ENCODE measurements at places on chromosomes 2 and 18.

DNA sequence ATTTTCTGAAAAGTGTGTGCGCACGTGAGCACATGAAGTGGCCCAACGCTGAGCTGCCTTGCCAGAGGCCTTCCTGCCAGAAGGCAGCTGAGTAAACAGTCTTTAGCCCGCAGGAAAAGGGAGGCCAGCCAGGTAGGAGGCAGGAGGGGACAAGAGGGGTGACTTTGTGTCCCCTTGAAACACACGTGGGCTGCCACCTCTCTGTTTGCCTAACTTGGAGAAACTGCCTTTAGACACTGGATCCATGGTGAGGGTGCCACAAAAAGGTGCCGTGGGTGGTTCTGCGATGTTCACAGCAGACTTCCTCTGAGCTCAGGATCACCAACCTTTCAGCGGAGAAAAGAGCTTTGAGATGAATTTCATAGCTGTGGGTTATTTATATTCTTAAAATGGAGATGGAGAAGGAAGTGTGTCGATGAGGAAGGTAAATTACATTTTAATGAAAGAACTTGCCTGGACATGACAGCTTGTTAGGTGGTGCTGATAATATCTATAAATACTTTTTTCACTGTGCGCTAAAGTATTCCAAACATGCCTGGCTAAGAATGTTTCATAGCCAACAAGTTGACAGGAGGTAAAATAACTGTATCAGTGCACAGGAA, 36.6 kb upstream of the ASB1 start:
- no peak for DNase-seq

GRCh38 chr2:68714866-68715265, 19.7 kb upstream of the ARHGAP25 start:
- no peak for DNase-seq

DNA sequence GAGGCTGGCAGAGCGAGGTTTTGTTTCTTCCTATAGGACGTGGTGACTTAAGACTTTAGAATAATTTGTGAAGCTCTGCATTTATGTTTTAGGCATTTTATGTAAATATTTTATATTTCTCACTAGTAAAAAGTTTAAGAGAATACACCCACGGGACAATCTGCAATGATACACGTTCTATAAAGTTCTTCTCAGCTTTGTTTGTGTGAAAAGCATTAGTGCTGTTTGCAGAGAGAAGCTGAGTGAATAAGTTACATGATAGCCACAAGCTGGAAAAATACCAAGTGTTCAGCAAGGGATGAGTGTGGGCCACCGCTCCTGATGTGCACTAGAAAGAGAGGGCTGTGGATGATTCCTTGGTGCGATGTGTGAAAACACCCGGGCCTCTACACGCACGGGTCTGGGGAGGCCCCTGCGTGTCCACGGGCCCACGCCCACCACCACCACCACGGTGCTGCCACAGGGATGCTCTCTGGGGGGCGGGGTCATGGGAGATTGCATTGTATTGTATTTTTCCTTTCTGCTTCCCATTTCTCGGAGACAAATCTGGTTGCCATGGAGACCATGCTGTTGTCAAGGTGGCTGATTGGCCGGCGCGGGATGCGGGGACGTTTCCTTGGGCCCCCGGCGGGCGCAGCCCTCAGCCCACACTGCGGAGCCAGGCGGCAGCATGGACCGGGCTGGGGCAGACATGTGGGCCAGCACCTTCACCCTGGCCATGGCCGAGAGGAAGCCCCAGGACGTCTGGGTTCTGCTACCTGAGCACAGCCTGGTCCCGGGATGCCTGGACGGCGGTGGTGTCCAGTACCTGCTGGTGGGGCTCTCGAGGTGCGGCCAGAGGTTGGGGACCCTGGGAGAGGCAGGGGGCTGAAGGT, at the start of gene RTP5:
Gene RTP5 (plus strand): TSS at position 643 of the 875 bp plus-strand sequence. CDS start 28 bp downstream, at position 671.
- DNase-seq: no peak

- no peak for DNase-seq
These were observed 78.1 kb upstream of the RBM44 start for GRCh38 chr2:237720444-237720843.

GRCh38 chr2:107772353-107772752, 54.3 kb upstream of the RGPD4 start:
- no peak for DNase-seq

DNA sequence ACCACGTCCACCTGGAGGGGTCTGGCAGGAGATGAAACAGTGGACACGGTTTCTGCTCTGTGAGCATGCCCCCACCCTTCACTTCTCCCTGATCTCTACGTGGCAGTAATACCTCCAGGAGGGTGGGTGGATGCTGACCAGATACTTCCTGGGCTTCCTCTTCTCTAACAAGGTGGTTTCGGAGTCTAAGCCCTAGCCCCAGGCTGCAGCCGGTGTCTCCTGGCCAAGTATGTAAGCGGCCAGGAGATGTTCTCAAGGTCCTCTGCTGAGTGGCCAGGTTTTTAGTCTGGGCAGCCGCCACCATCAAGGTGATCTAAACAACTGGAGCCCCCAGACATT, 101.8 kb upstream of the ASB18 start:
- no peak for DNase-seq

DNA sequence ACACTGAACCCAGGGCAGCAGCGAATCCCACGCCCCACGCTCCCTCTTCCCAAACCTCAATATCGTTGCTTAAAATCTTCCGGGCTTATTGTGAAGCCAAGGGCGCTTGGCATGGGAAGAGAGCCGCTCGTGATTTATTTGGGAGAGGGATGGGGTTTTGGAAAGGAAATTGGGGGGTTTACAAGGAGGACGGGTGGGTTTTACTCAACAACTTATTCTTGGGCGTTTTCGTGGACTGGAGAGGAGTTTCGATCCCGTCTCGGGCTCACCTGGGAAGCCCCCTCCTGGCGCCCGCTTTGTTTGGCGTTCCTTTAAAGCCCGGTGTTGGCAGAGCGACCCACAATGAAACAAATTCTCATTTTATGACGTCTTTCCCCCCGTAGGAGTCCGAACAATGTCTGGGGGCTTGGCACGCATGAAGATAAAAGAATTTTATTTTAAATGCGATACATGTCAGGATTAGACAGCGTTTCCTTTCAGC, 135.3 kb downstream of the INSIG2 start:
- peak; percentile 2 for DNase-seq

- DNase-seq: no peak
These were observed 266.3 kb upstream of the LYPD1 start for GRCh38 chr2:132936261-132936660.

GRCh38 chr2:54723996-54724559, 616 bp downstream of the EML6 start:
- peak; percentile 42 for DNase-seq

GRCh38 chr18:11752116-11752911, 63.2 kb downstream of the GNAL start:
- DNase-seq: peak; percentile 48

DNA sequence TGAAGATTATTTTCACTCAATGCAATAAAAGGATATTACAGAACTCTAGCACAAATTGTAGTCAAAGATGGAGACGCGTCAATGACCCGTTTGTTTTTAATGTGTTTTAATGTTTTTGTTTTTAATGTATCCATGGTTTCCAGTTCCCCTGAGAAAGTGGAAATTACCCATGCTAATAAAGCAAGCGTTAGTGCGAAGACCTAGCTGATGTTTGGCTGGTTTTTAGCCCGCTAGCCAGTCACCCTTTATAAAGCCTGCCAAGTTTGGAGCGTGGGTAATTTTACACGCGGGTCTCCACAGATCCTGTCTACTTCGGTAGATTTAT, 430 bp upstream of the CHMP1B start:
- peak; percentile 88 for DNase-seq

DNA sequence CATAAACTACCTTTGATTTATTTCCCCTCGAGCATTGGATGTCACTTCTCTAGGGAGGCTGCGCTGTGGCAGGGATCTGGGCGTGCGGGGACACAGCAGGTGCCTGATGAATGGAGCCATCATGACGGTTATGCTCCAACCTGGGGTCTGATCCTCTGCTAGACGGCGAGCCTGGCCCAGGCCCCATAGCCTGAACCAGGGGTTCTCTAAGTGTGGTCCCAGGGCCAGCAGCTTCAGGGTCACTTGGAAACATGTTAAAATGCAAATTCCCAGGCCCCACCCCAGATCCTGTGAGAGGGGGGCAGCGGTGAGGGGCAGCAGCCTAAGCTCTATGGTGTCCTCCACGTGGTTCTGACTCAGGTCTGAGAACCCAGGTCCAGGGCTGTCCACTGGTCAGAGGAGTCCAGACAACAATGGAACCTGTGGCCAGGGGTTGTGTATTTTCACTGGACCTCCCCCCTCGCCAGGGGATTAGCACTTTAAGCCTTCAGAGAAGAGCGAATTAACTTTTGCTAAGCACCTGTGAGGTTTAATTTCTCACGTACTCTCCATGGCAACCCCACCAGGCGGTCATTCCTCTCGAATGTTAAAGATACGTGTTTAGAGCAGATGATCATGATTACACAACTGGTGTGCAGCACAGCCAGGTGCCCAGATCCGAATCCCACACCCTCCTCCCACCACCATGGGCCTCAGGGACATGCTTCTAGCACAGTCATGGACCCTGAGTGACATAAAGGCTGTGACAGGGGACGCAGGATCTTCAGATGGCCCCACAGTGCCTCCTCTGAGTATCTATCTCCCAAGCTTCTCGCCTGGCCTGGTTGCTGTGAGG, 1.6 kb upstream of the ARHGEF4 start:
- DNase-seq: no peak

- DNase-seq: peak; percentile 1
These were observed 986.5 kb downstream of the TDRD15 start for GRCh38 chr2:22110244-22110651.

- no peak for DNase-seq
These were observed 37.2 kb downstream of the LRPPRC start for GRCh38 chr2:43958397-43959275.

DNA sequence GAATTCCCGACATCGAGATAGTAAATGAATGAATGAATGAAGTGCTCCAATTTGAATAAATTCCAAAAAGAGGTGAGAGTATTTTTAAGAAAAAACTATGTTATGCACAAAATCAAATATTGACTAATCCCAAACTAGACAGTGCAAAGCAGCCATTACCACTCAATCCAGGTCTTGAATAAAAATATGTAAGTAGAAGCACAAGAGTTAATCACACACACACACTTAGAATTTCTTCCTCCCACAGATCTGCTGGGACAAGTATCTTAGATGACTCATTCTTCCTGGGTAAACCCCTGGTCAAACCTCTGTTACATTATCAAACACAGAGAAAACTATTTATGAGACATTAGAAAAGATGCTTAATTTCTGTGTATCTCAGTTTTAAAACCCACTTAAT, 102.0 kb downstream of the PLA2R1 start:
- peak; percentile 83 for DNase-seq

DNA sequence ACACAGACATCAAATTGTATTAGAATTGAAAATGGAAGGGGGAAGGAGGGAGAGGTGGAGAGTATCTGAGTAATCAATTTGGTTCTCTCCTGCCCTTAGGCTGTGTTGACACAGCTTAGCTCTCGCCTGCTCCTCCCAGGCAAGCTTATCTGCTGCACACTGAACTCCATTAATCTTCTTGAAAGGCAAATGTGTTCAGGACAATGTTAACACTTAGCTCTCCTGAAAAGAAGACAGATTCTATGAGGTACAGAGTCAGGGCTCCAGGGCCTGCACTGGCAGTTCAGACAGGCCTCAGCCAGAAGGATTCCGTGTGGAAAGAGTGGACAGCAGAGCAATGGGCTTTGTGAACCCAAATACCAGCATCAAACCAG, 430.0 kb upstream of the TNP1 start:
- DNase-seq: peak; percentile 64

- DNase-seq: no peak
These were observed 476.8 kb downstream of the ZNF516 start for GRCh38 chr18:76018210-76018609.

DNA sequence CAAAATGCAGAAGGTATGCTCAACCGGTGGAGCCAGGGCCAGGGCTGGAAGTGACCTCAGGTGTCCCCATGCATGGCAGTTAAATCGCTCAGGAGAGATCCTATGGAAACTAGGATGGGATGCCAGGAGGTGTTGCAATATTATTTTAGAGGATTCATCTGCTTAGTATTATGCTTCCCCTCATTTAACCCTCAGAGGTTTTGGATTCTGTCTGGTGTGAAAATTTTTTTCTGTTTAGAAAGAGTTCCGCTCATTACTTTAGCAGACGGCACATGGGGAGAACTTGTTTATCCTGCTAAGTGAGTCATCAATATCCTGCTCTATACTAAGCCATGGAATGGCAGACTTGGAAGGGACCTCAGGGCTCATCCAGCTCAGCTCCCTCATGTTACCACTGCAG, 42.5 kb downstream of the TRIB2 start:
- peak; percentile 94 for DNase-seq

- DNase-seq: no peak
These were observed 397.3 kb downstream of the GRB14 start for GRCh38 chr2:164224007-164224406.
